ENCODE measurements at places on chromosomes 2 and 18. TPM values are rescaled to one million over a fixed set of nuclear protein-coding genes. Genes with fewer than 3 reads are reported as not detected.

DNA sequence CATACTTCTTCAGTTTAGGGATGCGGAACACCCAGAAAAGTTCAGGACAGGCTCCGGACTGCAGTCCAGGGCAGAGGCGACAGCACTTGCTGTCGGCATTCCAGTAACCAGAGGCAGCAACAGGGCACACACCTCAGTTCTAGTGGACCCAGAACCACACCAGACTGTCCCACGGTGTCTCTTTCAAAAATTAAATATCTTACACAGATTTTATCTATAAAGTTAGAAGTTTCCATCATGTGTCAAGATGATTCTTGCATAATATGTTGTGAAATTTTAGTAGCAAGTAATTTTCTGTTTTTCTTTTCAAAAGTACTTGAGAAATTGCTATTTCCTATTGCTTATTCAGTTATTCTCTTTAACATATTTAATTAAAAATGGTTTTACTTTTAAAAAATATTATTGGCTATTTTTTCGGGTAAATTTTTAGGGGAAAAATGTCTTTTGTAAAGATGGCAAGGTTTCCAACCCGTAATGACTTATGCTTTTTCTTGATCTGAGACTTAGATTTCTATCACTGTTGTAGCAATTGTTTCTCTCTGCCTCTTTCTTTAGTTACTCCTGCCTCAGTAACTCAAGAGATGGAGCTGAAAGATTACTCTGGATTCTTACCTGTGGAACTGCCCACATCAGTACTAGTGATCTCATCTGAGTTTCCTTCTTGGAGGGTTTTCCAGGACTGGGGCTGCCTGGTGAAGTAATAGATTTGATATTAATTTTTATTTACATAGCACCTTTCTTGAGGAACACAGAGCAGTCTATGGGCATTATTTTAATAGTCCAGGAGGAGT lies 182.7 kb downstream of the LTBP1 start:
- no peaks in the 10 kb centered on the region for H3K27me3 ChIP-seq
- no peaks in the 10 kb centered on the region for H3K36me3 ChIP-seq
- no peak overlapping the region for H3K4me3 ChIP-seq
- H3K27ac ChIP-seq: peak overlapping the region; percentile 65
- no peak for DNase-seq
- peaks cover 16% of the 10 kb centered on the region for H3K4me1 ChIP-seq

- no peaks in the 10 kb centered on the region for H3K4me1 ChIP-seq
- H3K27me3 ChIP-seq: no peaks in the 10 kb centered on the region
Observed at GRCh38 chr2:172113617-172114016, 10.9 kb upstream of the DLX2 start.

GRCh38 chr2:171592036-171592555 lies 69.8 kb downstream of the CYBRD1 start:
- no peaks in the 10 kb centered on the region for H3K36me3 ChIP-seq
- no peaks in the 10 kb centered on the region for H3K4me1 ChIP-seq

- no peak for DNase-seq
- no peak overlapping the region for H3K27ac ChIP-seq
- no peak overlapping the region for H3K4me3 ChIP-seq
- no peaks in the 10 kb centered on the region for H3K36me3 ChIP-seq
- no peaks in the 10 kb centered on the region for H3K27me3 ChIP-seq
Observed at GRCh38 chr2:159907909-159908308, 109.9 kb upstream of the CD302 start.

DNA sequence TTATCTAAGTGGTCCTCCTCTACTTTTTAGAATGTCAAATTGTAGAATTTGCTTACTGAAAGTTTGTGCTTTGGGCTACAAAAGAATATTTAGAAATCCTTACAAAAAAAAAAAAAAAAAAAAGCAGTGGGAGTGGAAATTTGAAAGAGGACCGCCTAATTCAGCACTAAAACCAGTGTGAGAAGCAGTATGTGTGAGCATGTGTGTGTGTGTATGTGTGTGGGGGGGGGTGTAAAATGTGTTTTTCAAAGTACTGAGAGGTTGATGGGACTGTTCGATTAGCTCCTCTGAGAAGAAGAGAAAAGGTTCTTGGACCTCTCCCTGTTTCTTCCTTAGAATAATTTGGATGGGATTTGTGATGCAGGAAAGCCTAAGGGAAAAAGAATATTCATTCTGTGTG lies at the start of gene VIT:
Gene VIT, plus strand, starts transcription at position 175 of the 400 bp plus-strand sequence. CDS start 19,664 bp downstream, outside the sequence.
- no peak within 1 kb of the TSS for H3K27ac ChIP-seq
- no peak within 1 kb of the TSS for H3K4me3 ChIP-seq
- H3K36me3 ChIP-seq: no peaks in the 10 kb centered on the region
- no peak for DNase-seq

DNA sequence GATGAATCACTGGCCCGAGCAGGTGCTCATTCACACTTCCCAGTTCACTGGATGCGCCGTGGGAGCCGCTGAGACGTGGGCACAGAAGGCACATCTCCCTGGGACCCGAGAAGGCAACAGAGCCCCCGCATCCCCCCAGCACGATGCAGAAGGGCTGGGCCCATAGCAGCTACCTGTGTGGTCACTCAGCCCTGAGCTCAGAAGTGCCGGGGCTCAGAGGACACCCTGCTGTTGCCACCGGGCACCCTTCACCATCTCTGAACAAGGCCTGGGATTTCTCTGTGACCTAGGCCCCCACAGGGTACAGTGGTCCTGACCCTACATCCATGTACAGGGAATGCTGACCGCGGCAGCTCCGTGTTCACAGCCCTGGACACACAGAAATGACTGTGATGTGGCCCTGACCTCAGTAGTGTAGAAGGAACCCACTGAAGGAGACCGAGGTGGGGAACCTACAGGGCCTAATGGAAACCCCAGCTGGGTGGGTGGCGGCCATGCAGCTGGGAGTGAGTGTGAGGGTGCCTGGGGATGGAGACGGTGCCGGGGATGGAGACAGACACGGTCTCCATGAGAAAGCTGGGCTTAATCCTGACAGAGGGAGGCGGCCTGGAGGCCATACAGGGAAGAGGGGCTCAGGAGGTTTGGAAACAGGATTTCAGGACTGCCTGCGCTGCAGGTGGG lies 111.9 kb upstream of the OTOS start:
- no peaks in the 10 kb centered on the region for H3K36me3 ChIP-seq
- H3K27ac ChIP-seq: peak overlapping the region; percentile 78
- no peak overlapping the region for H3K4me3 ChIP-seq
- H3K27me3 ChIP-seq: no peaks in the 10 kb centered on the region

DNA sequence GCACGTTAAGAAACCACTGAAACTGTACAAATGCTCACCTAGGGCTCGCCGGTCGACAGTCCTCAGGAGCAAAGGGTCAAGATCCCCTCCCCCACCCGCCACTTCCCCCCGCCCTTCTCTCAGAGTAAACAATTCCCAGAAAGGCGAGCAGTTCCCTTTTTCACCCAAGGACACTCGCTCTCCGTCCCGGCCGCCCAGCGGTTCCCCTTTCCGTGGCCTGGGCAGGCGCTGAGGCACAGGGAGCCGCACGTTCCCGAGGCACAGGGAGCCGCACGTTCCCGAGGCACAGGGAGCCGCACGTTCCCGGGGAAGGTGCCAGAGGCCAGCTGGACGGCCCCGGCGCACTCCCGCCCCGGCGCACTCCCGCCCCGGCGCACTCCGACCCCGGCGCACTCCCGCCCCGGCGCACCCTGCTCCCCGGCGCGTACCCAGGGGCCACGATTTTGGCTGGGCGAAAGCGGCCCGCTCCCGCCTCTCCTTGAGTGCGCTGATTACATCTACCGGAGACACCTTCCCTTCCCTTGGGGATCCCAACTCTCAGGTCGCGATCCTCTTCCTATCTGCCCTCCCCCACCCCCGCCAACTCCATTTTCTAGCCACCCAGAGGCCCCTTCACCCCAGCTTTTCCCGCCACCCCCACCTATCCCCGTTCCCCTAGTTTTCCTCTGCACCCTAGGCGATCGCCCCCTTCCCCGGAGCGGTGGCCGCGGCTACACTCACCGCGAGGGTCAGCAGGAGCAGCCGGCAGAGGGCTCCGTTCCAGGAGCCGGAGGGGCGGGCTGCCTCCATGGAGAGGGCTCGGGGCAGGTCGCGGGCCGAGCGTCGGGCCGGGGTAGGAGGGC lies 817 bp downstream of the DSC2 start:
- no peak overlapping the region for H3K27ac ChIP-seq
- H3K27me3 ChIP-seq: no peaks in the 10 kb centered on the region
- DNase-seq: peak; percentile 85
- H3K36me3 ChIP-seq: no peaks in the 10 kb centered on the region
- H3K4me3 ChIP-seq: no peak overlapping the region

DNA sequence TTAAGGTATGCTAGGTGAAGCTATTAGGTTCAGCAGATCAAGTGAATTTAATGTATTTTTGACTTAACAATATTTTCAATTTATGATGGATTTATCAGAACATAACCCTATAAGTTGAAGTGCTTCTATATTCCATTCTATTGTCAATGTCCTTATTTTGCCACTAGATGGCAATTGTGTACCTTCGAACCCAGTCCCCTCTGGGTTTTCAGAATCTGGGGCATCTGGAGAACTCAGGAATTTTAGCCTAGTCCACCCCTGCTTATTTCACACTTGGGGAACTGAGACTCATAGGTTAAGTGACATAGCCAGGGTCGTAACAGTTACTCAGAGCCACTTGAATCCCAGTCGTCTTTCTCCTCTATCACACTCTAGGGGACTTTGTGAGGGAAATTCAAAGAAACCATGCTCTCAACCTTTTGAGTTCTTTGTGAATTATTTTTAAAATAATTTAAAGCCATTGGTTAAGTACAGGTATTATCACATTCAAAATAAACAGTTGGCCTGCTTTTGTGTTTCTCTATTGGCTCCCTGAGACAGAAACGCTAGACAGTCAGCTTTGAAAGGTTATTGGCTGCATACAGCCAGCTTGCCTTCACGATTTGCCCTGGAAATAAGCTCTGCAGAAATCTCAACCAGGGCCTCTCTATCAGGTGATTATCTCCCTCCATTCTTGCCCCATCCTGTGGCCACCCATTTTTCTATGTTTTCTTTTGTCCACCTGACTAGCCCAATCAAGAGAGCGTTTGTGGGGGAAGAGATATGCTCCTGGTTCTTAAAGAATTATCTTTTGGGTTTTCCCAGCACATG lies 145.0 kb downstream of the TTC27 start:
- H3K27me3 ChIP-seq: no peaks in the 10 kb centered on the region
- no peak for DNase-seq
- H3K27ac ChIP-seq: no peak overlapping the region
- no peak overlapping the region for H3K4me3 ChIP-seq
- H3K36me3 ChIP-seq: no peaks in the 10 kb centered on the region
- H3K4me1 ChIP-seq: no peaks in the 10 kb centered on the region

GRCh38 chr18:6543330-6543908 lies 128.7 kb upstream of the L3MBTL4 start:
- no peaks in the 10 kb centered on the region for H3K36me3 ChIP-seq
- H3K27ac ChIP-seq: no peak overlapping the region
- no peak for DNase-seq
- no peaks in the 10 kb centered on the region for H3K4me1 ChIP-seq

DNA sequence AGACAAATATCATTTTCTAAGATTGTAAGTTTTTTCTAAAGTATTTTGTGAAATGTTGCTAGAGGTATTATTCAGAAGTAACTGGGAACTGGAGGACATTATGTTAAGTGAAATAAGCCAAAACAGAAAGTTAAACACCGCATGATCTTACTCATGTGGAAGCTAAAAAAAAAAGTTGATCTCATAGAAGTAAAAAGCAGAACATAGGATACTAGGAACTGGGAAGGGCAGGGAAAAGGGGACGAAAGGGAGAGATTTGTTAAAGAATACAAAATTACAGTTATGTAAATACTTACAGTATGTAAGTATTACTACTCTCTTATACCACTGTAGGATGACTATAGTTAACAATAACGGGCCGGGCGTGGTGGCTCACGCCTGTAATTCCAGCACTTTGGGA lies 46.7 kb upstream of the CDKL4 start:
- H3K27ac ChIP-seq: no peak overlapping the region
- H3K4me1 ChIP-seq: no peaks in the 10 kb centered on the region
- H3K27me3 ChIP-seq: no peaks in the 10 kb centered on the region
- H3K4me3 ChIP-seq: no peak overlapping the region
- DNase-seq: no peak

- no peaks in the 10 kb centered on the region for H3K4me1 ChIP-seq
- DNase-seq: no peak
- no peak overlapping the region for H3K27ac ChIP-seq
- H3K4me3 ChIP-seq: no peak overlapping the region
- H3K27me3 ChIP-seq: no peaks in the 10 kb centered on the region
Observed at GRCh38 chr2:168375195-168375798, 80.8 kb upstream of the CERS6 start.

DNA sequence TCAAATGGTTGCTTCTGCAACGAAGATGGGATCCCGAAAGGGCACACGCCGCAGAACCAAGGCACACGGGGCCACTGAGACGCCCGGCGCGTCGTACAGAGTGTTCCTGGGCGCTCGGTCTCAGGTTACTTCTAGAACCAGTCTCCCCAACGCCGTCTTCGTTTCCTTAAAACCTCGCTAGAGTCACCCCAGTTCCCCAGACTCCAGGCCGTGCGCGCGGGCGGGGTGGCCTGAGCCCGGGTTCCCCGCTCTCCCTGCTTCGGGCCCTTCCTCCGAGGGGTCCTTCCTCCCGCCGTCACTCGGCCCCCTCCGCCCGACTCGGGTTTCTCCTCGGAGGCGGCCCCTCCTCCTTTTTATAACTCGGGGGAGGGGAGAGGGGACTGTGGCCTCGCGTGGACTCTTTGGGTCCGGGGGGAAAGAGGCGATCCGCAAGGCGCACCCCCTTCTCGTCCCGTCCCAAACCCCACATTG lies 774 bp upstream of the FZD7 start:
- no peaks in the 10 kb centered on the region for H3K27me3 ChIP-seq
- H3K36me3 ChIP-seq: no peaks in the 10 kb centered on the region
- peak overlapping the region; percentile 91 for H3K27ac ChIP-seq

- H3K4me1 ChIP-seq: peaks cover 1% of the 10 kb centered on the region
- no peak overlapping the region for H3K4me3 ChIP-seq
- no peaks in the 10 kb centered on the region for H3K36me3 ChIP-seq
- H3K27me3 ChIP-seq: no peaks in the 10 kb centered on the region
- DNase-seq: no peak
Observed at GRCh38 chr2:199684832-199685231, 166.2 kb downstream of the FTCDNL1 start.

- H3K27ac ChIP-seq: no peak overlapping the region
- no peak overlapping the region for H3K4me3 ChIP-seq
- no peaks in the 10 kb centered on the region for H3K27me3 ChIP-seq
- H3K4me1 ChIP-seq: no peaks in the 10 kb centered on the region
- no peak for DNase-seq
Observed at GRCh38 chr2:241357531-241357930, 1.4 kb downstream of the FARP2 start.

- no peak for DNase-seq
- no peak overlapping the region for H3K27ac ChIP-seq
- H3K36me3 ChIP-seq: no peaks in the 10 kb centered on the region
- no peaks in the 10 kb centered on the region for H3K27me3 ChIP-seq
- no peak overlapping the region for H3K4me3 ChIP-seq
Observed at GRCh38 chr2:20378341-20378740, 27.7 kb upstream of the PUM2 start.

DNA sequence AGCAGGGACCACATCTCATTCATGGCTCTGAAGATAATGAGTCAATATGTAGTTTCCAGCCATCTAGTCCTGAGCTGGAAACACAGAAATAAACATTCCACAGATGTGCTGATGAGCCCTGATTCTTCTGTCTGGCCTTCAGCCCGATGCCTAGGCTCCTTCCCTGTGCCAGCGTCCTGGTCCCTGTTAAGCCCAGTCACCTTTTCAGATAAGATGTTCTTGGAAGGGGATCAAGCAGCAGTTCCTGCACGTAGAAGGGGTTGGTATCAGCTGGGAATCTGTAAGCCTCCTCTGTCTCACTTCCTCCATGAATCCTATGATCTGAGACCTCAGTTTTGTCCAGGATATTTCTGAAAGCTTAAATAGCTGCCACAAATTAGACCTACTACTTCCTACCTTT lies 149.3 kb downstream of the TTC32 start:
- no peak for DNase-seq
- H3K4me1 ChIP-seq: peaks cover 6% of the 10 kb centered on the region
- no peak overlapping the region for H3K27ac ChIP-seq

Gene SERPINB13
- not detected for total RNA-seq

Gene GAD1
- 6.9 TPM for total RNA-seq

Gene FAM117B
- total RNA-seq: 8.4 TPM

Gene VSNL1
- not detected for total RNA-seq

Gene SERPINB11
- not detected for total RNA-seq

Gene DOCK10
- total RNA-seq: 81.8 TPM
